ENCODE measurements at places on chromosomes 1 and 21. TPM values are rescaled to one million over a fixed set of nuclear protein-coding genes. Genes with fewer than 3 reads are reported as not detected.

The USH2A gene
- 0.55 TPM for total RNA-seq

The S100A1 gene
- total RNA-seq = not detected

GRCh38 chr1:145719230-145720079 lies at the start of gene CD160:
Gene CD160, plus strand, starts transcription at chr1:145719499. Its CDS starts 8,829 bp downstream, at chr1:145728328.
- peaks cover 28% of the 10 kb centered on the region for H3K27me3 ChIP-seq
- DNase-seq = no peak

The PRDM16 gene
- 69.1 TPM for total RNA-seq

The LCE3D gene
- not detected for total RNA-seq

- no peak for DNase-seq
- H3K36me3 ChIP-seq = no peaks in the 10 kb centered on the region
- no peaks in the 10 kb centered on the region for H3K27me3 ChIP-seq
Observed at GRCh38 chr1:213281640-213282301, 230.7 kb downstream of the RPS6KC1 start.

GRCh38 chr1:199948587-199949280 lies 78.8 kb upstream of the NR5A2 start:
- H3K4me1 ChIP-seq = no peaks in the 10 kb centered on the region
- H3K4me3 ChIP-seq = no peak overlapping the region
- no peak overlapping the region for H3K27ac ChIP-seq
- no peaks in the 10 kb centered on the region for H3K27me3 ChIP-seq
- no peak for DNase-seq

DNA sequence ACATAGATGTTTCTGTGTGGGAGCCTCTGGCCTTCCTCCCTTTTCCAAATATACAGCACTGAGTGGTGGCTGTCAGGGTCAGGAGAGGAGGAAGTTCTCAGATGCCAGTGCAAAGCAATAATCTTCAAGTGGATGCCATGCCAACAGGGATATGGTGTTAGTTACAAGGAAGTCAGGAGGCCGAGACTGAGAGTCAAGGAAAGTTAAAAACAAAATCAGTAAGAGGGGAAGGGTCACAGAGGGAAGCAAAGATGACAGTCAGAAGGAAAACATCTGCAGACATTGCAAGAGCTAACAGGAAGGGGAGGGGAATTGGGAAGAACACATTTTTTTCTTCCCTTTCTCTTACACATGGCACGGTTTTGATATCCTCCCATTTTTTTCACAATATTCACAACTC lies 691.4 kb downstream of the ADGRL2 start:
- H3K27me3 ChIP-seq = no peaks in the 10 kb centered on the region
- no peak for DNase-seq
- H3K4me1 ChIP-seq = peaks cover 1% of the 10 kb centered on the region
- H3K4me3 ChIP-seq = no peak overlapping the region

DNA sequence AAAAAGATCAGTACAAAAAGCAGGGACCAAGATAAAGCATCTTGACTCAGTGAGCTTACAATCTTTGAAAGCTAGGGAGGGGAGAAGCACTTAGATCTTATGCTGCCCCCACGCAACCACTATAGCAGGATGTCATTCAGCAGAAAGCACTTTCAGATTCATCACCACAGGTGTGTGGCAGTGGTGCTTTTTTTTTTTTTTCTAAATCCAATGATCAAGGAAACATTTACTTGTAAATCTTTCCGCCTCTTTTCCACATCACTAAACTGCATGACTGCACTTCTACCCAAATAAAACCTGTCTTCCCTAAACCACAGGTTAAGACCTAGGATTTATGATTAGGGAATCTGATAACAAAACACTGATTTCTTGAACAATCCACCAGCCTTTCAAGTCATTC lies 154.8 kb downstream of the SLC45A1 start:
- H3K27ac ChIP-seq = peak overlapping the region; percentile 88
- H3K4me1 ChIP-seq = peaks cover 29% of the 10 kb centered on the region
- no peak overlapping the region for H3K4me3 ChIP-seq
- peaks cover 4% of the 10 kb centered on the region for H3K36me3 ChIP-seq
- H3K27me3 ChIP-seq = no peaks in the 10 kb centered on the region

The WNT2B gene
- total RNA-seq = 0.77 TPM

DNA sequence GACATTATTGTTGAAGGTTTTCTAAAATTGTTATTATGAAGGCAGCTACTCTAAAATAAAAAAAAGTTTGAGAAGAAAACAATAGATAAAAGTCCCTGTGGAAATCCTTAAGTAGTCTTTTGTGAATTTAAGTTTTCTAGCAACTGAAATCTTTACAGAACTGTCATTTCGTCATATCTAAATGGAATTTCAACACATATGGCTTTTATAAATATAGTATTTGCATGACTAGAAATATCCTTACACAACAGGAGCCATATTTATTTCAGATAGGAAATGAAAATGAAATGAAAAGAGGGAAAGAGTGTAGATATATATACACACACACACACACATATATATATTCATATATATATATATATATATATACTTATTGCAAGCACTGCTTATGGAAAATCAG lies 204.7 kb upstream of the RGS18 start:
- no peaks in the 10 kb centered on the region for H3K27me3 ChIP-seq
- no peak overlapping the region for H3K27ac ChIP-seq
- no peaks in the 10 kb centered on the region for H3K36me3 ChIP-seq
- no peaks in the 10 kb centered on the region for H3K4me1 ChIP-seq

The SLC45A1 gene
- total RNA-seq = 0.60 TPM

GRCh38 chr1:205592443-205593003 lies 39.3 kb downstream of the ELK4 start:
- DNase-seq = peak; percentile 6
- no peaks in the 10 kb centered on the region for H3K4me1 ChIP-seq
- peaks cover under 1% of the 10 kb centered on the region for H3K36me3 ChIP-seq

The JUN gene
- total RNA-seq = 107 TPM

DNA sequence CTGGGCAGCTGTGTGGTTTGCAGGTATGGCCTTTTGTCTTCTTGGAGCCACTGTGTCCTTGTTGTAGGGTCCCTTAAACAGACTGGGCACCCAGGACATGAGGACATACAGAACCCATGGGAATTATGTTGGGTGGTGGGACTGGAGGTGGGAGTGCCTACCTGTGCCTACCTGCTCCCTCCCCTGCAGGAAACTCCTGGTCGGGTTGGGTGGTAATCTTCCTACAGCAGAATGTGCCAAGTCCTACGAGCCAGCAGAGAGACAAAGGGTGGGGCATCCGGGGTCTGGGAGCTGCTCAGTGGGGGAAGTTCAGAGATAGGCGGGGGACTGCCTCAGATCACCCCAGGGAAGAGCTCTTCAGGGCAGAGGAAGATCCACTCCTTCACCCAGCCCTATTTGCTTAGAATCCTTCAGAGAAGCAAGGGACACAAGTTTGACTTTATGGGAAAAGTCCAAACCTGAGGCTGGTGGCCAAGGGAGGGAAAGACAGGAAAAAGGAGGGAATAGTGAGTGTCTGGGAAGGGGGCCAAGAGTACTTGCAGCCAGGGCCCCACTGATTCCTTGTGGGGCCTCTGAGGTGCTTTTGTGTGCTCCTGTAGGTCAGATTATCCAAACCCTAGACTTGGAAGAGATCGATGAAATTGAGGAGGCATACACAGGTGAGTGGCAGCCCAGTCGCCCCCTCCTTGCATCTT lies 58.3 kb downstream of the KIF21B start:
- no peaks in the 10 kb centered on the region for H3K36me3 ChIP-seq
- H3K27ac ChIP-seq = no peak overlapping the region
- H3K4me1 ChIP-seq = no peaks in the 10 kb centered on the region
- peaks cover 10% of the 10 kb centered on the region for H3K27me3 ChIP-seq
- H3K4me3 ChIP-seq = no peak overlapping the region

DNA sequence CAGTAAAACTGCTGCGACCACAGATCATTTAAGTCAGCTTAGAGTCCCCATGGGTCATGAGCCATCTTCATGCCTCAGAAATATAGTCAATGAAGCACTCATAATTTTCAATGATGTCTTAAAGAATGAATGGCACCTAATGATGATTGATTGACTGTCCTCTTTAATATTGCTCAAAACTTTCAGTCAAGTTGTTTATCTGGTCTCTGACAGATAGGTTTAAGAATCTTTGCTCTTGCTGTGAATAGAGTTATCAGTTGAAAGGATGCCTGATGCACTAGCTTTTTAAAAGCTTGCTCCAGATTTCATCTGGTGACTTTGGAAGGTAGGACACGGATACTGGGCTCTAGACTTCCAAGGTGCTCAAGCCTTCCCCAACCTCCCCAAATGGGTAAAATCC lies 45.1 kb downstream of the COLGALT2 start:
- peaks cover 25% of the 10 kb centered on the region for H3K4me1 ChIP-seq
- no peak for DNase-seq
- no peaks in the 10 kb centered on the region for H3K36me3 ChIP-seq
- no peak overlapping the region for H3K27ac ChIP-seq

The ALX3 gene
- 2.8 TPM for total RNA-seq

The UBE2U gene
- total RNA-seq = not detected

The OR2T35 gene
- not detected for total RNA-seq

GRCh38 chr1:167683226-167683625 lies 38.6 kb upstream of the MPZL1 start:
- H3K27ac ChIP-seq = no peak overlapping the region
- H3K27me3 ChIP-seq = peaks cover 28% of the 10 kb centered on the region
- H3K36me3 ChIP-seq = no peaks in the 10 kb centered on the region
- no peak overlapping the region for H3K4me3 ChIP-seq
- no peak for DNase-seq
- H3K4me1 ChIP-seq = peaks cover 2% of the 10 kb centered on the region

- H3K27me3 ChIP-seq = peaks cover 22% of the 10 kb centered on the region
- no peak overlapping the region for H3K27ac ChIP-seq
- H3K4me1 ChIP-seq = no peaks in the 10 kb centered on the region
Observed at GRCh38 chr1:202266061-202266765, 72.6 kb downstream of the LGR6 start.

The PRRX1 gene
- 1.5 TPM for total RNA-seq

The TNFRSF4 gene
- 0.33 TPM for total RNA-seq

GRCh38 chr1:197637406-197637805 lies 137.9 kb downstream of the DENND1B start:
- H3K27me3 ChIP-seq = no peaks in the 10 kb centered on the region
- no peak overlapping the region for H3K4me3 ChIP-seq
- H3K4me1 ChIP-seq = no peaks in the 10 kb centered on the region
- no peak for DNase-seq

The LDLRAD1 gene
- total RNA-seq = 0.84 TPM

All from progenitor cell of endocrine pancreas (in vitro differentiated cells).